ENCODE measurements at places on chromosomes 5 and 9.

DNA sequence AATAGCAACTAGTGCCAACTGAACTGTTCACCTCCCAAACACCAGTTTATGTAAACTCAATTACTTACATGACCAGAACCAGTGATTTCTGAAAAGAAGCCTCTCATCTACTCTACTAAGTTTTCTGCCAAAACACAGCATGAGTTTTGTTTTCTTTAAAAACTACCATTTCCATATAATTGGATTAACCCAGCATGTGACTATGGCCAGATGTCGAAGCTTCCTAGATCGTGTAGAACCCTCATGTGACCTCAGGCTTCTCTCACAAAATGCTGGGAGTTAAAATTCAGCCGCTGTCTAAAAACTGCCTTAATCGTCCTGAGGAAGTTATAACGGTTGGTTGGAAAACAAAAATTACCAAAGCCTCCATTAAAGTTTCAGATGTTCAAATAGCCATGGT is 303.5 kb downstream of the IRX1 start:
- no peak for DNase-seq

DNA sequence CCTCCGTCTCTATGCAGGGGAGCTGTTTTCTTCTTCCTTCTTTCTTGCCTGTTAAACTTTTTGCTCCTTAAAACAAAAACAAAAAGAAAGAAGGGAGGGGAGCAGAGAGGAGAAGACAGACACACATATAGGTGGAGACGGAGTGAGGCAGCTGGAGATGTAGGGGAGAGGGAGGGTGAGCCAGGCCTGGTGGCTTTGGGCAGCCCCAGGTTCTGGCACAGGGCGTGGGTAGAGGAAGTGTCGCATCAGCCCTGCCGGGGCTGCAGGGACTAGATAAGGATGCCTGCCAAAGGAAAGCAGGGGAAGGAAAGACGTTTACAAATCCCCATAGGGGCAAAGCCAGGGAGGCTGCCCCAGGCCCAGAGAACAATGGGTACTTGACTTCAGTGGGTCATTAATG is 38.7 kb upstream of the PTGS1 start:
- DNase-seq = no peak

GRCh38 chr5:120017513-120017912 is 388.2 kb downstream of the FAM170A start:
- DNase-seq = no peak

DNA sequence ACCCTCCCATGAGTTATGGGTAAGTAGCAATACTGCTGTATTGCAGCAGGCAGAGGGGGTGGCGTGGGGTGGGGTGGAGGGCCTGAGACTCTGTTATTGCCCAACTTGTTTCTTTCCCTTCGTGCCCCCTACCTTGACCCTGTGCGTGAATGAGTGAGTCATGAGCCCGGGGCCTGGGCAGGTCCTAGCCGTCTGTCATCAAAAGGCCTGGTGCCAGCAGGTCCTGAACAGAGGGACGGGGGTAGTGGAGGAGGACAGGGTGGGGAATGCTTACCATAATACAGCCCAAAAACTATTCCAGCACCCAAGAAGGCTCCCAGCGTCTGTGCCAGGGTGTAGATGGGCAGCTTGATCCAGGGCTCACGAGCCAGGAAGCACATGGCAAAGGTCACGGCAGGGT is 4.3 kb downstream of the AQP3 start:
- no peak for DNase-seq

DNA sequence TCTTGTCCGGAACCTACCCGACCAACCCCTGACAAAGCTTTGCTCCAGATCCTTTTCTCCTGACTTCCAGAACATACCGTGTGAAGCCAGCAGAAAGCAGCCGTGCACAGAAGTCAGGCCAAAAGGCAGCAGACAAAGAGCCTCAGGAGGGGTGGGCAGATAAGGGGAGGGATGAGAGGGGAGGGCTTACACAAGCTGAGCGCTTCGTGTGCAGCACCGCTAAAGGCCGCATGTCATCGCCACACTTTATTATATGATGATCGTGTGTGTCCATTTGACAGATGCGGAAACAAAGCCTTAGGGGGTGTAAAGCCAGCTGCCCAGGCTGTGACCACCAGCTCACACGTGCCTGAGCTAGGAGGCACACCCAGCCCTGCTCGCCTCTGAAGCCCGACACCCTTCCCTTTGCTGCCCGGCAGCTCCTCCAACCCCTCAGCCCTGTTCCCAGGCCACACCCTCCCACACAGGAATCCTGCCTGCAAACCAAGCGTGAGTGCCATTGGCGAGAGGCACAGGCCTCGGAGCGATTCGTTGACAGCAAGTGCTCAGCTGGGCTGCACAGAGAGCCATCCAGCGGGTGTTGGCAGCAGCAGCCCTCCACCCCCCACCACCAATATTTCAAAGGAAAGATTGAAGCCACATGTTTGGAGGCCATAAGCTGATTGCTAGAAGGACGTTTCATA is 170.5 kb upstream of the SMIM23 start:
- no peak for DNase-seq

- no peak for DNase-seq
These were observed 413.8 kb downstream of the KDM4C start for GRCh38 chr9:7171396-7172153.

DNA sequence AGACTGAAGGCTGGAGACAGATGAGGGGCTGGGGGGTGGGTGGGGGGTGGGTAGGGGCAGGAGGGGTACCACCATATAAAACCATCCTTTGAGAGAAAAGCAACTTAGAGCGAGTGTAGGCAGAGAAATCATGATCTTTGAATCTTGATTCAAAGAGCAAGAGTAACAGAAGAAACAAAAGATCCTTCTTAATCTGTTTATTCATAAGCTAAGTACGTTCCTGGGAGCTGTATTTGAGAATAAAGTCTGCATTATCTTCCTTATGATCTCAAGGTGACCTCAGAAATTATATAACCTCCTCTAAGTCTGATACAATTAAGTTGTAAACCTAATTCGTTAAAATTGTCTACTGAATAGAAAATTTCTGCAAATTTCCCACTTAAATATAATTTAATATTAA is 558.8 kb downstream of the NR2F1-AS1 start:
- no peak for DNase-seq

DNA sequence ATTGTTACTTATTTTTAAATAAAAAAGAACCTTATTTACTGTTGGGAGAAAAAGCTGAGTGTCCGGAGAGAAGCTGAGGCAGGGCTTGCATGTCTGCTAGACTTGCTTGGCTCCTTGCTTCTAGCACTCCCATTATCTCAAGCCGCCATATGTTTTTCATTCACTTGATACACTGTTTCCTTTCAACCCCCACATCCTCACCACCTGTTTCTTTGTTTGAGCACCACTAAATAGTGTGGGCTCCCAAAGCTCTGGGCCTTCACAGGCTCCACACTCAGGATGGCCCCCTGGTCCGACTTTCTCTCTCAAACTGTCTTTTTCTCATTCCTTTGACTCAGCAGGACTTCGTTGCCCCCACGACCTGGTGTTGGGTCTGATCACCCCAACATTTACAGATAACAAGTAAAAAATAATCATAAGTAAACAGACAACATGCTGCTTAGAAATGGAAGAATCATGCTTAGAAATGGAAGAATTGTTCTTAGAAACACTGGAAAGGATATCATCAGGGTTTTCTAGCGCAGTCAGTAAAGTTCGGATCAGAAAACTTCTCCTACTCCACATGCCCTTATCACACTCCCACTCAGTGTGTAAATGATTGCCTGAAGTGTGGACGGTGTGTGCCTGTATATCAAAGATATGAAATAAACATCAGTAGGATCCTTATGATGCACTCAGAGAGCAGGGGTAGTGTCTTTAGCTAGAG is 58.5 kb downstream of the APTX start:
- DNase-seq = no peak

DNA sequence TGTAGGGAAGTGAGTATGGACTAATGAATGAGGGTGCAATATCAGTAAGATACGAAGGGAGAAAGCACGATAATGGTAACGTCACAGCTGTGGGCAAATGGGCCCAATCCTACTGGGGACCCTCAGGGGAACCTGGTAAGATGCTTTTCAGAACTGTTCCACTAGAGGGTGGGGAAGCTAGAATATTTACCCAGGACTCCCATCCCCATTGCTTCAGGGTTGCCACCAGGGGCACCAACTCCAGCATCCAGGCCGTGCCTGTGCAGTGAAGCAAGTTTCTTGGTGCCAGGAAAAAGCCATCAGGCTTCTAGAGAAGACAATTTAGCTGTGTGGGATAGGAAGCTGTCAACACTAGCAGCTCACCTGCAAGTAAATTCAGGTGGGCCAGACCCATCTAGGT is 409.3 kb downstream of the AGTPBP1 start:
- DNase-seq = no peak

- no peak for DNase-seq
These were observed 14.8 kb downstream of the STXBP1 start for GRCh38 chr9:127626752-127627493.

GRCh38 chr9:120579139-120580050 is 572 bp downstream of the CDK5RAP2 start:
- no peak for DNase-seq

DNA sequence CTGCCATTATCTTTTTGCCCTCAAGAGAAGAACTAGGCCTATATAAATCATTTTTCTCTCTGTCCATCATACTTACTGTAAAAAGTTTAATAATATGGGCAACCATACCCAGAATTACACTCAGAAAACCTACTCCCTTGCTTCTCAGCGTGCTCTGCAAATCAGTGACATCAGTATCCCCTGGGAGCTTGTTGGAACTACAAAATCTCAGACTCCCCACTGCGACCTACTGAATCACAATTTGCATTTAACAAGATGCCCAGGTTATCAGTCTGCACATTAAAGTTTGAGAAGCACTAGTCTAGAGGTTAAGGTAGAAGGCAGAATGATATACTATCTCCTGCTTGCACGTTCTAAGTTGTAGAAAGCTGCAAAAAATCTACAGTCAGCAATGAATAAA is 127.2 kb downstream of the MLLT3 start:
- DNase-seq = no peak

DNA sequence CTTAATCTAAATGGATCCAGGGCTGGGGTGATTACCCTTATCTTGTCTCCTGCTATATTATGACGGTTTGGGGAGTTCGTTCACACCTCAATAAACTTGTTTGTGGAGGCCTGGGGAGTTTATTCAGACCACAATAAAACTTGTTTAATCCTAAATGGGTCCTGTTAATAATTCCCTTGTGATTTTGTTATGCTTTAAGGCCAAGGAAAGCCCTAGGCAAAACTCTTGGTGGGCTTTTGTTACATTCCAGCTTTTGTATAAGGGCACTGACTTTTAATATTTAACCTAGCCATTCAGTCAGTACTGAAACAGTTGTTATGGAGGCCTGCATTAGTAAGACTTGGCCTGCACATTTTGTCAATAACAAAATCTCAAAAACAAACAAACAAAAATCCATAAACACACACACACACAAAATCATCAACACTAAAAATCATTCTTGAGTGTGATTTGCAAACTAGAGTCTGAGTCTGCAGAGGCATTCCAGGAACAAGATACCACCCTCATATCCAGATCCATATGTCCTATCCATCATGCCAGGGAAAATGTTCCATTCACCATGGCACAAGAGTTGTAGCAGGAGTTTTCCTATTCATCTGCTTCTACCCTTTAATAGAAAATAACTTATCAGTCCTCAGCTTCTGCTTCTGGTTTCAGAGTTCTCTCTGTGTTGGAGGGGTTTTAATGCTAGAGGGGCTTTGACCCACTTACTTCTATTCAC is 421.7 kb downstream of the AGTPBP1 start:
- DNase-seq = no peak

DNA sequence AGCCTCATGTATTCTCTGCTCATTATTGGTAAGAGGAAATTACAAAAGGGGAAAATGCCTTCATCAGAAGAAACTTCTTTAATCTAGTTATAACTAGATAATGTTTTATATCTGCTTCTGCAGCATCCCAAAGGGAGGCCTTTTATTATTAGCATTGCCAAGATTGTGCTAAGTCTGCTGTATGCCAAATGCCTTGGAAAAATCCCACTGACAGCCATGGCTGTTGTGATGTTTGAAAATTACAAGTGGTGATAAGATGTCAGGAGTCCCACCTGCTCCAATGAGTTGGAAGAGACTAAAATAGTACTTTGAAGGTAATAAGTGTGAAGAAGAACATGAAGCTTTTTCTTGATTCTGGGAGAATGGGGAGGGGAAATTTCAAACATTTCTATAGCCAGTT is 345.0 kb downstream of the GABRB2 start:
- DNase-seq = no peak

- no peak for DNase-seq
These were observed 41.4 kb downstream of the PAM start for GRCh38 chr5:102796498-102796897.

DNA sequence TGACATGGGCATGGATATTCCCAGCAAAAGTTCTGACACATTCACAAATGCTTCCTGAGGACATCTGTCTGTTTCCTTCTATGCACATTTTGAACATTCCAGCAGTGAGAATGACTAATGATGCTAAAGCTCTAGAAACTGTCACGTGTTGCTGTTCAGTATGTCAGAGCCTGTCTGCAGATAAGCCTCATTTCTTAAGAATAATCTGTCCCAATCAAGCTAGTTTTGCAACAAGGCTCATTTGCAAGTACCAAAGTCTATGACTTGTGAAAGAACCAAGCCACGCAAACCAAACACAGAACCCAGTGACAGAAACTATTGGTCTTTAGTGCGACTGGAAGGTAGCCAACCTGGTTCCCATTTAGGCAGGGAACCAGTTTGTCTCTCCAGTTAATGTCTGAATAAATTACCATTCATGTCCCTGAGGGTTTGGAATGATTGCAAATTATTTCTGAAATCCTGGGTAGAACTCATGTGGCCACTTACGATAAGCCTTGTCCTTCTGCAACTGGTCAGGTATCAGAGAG is 178.5 kb downstream of the C9orf152 start:
- DNase-seq = no peak

All from midbrain (tissue), 1 donor.